ENCODE measurements at places on chromosomes 3 and 15.

- DNase-seq = peak; percentile 32
Measured at GRCh38 chr3:195187609-195188425, 83.1 kb downstream of the XXYLT1 start.

- DNase-seq = no peak
Measured at GRCh38 chr3:157151151-157151550, 8.8 kb downstream of the CCNL1 start.

DNA sequence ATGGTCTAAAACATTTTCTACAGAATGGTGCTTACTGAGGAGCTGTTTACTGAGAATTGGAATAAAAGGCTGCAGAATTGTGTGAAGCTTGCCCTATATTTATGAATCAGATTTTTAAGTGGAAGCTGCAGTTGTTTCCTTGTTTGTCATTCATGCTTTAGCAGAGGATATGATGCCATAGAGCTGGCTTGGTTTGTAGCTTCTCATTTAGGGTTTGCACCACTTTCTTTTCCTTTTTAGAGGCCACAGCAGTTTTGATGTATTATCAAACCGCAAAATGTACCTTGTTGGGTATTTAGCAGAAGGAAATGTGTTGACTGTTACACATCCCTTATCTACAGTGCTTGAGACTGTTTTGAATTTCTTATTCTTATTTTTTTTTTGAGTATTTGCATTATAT is 66.2 kb downstream of the RASA2 start:
- no peak for DNase-seq

DNA sequence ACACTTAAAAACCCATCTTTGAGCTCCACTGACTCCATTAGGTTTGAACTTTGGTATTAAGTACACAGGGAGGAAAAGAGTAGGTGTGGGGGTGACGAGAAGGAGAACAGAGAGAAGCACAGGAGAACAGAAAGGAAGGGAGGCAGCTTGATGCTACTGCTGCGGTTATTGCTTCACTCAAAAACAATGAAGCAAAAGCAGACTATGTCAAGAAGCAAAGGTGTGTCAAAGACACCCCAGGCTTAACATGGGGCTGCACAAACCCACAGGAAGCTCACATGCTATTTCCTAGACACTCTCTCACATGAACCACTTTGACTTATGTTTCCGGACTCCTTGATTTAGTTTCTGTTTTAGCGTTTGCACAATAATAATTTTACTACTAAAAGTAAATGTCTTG is 961.0 kb upstream of the CFAP20DC start:
- DNase-seq = no peak

DNA sequence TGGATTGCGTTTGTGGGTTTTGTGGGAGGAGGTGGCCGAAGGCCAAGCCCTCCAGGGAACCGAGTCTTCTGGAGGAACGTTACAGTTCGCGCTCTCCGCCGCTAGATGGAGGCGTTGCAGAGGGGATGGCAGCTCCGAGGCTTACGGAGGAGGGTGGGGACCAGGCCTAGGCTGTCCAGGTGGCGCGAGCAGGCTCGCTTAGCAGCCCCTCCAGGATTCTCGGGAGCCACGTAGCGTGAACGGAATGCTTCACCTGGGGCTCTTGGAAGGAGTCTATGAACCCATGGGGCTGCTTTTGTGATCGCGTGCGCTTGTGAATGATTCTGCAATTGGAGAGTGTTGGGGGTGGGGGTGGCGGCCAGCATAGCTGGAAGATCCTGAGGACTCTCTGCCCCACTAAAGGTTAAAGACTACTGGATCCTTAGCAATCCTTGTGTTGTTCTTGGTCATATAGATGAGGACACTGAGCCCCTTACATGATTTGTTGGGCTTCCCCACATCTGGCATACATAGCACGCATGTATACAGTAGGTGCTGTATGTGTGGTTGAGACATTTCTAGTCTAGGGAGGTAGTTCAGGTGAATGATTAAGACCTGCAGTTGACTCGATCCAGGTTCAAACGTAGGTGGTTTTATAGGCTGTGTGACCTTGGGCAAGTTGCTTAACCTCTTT is 25.7 kb downstream of the FAM3D start:
- peak; percentile 91 for DNase-seq

DNA sequence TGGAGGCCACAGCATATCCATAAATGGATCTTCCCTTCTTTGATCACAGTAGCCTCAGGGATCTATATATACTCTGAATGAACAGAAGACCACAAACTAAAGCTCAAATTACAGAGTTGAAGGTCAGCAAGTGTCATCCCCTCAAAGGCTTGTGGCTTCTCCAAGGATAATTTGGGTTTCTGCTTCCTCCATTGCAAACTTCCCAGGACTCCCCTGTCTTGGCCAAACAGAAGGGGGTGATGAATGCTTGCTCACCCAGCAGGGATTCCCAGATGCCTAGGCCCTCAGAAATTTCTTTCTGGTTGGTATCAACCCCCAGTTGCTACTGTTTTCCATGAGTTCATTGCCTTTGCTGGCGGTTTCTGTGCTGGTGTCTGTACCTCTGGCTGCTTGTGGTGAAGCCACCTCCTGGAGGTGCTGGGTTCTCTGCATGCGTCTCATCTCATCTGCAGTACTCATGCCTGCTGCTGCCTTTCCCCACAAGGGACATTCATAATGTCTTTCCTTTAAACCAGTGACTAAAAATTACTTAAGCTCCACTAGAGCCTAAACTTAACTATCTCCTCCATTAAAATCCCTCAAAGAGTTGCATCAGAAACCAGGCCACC is 17.7 kb downstream of the ENTPD3 start:
- DNase-seq = no peak

DNA sequence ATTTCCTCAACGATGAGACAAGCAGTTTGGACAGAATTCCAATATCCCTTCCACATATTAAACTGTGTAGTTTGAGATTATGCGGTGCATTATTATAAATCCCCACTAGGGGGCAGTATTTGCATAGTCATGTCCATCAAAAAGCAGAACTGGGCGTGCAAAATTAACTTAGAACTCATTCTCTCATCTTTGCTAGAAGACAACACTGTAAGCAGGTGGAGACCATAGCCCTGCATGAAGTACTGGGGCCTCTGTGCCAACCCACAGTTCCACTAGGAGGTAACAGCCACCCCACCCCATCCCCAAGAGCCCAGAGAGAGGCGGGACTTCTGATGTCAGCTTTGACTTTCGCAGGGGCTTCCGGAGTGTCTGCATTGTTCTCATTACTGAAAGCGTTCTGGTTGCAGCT is 106.6 kb upstream of the TMC3 start:
- DNase-seq = peak; percentile 96

DNA sequence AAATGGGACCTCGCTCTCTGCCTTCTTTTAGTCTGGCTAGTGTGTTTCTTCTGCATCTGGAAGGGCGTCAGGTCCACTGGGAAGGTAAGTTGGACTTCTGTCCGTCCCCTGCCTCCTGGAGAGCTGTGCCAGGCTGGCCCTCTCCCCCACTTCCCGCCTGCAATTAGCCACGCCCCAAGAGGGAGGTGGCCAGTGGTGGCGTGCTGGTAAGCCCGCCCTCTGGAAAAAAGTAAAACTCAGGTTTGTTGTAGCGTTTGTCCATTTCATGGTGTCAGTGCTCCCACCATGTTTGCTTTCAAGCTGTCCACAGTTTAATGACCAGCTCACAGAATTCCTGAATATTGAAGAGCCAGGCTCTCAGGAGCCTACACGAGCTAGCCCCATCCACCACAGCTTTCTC is 55.6 kb downstream of the SLC6A6 start:
- no peak for DNase-seq

DNA sequence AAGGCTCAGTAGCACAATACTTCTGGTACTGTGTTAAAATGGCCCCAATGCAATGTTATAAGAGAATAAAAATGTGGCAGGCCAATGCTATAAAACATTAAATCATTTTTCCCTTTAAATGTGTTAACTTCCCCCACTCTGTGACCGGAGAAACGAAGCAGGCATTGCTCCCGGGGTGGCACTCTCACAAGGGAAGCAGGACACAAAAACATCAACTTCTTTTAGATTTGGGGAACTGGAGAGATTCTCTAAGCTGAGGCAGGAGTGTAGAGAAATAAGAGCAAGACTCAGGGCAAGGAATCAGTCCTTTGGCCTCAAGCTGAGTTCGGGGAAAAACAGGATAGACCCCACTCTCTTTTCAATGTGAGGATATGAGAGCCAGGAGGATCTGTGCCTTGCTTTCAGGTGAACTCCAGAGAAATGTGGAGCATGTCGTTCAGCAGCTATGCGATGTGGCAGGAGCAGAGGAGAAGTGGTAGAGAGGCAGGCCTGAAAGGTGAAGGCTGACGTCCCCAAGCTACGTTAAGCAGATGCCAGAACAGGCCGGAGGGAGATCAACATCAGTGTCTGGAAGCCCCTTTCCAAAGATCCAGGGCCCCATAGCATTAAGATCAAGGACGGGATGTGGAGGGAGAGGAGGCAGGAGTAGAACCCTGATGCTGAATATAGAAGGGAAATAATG is 160.2 kb downstream of the PLD1 start:
- DNase-seq = no peak

DNA sequence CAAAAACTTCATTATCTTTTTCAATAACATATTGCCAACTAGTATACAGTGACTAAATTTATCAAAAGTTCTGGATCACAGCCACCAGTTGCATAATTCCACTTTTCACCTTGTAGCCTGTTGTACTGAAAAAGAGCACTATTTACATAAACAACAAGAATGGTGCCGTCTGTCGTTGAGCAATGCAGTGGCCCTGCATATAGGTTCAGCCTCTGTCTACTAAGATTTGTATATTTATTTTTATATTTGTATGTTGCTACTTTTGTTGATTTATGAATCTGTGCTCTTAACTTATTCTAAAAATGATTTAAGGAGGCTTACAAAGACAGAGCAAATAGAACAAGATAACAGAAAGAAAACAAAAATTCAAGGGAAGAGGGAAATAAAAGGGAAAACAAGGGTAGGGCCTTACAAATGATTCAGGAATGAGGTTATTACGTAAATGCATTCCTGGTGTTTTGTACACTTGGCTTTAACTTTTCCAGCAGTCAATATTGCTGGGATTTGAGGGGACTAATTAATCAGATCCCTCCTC is 257.6 kb upstream of the STT3B start:
- no peak for DNase-seq

DNA sequence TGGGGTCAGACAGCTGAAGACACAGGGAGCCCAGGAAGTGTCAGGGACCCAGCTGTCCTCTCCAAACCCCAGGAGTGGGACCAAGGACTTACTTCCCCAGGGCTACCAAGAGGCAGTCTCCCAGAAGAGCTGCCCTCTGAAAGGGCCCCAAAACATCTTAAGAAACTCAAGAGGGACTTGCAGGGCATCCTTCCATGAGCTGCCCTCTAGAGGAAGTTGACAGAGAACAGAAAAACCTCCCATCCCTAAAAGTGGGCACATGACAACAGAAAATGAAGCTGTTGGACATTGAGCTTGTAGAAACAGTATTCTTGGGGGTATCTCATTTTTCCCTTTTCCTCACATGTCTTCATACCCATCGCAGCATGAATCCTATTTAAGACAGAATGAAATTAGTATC is 58.9 kb downstream of the MECOM start:
- no peak for DNase-seq

- DNase-seq = no peak
Measured at GRCh38 chr3:122609798-122610559, 32.5 kb downstream of the PARP15 start.

DNA sequence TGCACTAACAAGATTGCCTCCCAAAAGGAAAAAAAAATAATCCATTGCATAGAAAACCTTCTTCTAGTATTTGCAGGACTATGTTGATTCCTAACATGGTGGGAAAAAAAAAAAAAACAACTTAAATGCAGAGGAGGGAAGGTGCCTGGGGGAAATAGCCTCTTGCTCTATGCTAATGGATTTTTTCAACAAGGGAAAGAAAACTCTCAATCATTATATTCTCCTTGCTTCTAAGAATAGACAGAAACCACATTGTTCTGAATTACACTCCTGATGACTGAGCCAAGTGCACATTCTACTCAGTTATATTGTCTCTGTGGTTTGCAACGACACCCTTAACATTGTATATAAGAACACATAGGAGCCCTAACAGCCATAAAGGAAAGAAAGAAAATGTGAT is 760.2 kb downstream of the NAALADL2 start:
- no peak for DNase-seq

GRCh38 chr15:20345401-20345958 is 196.1 kb downstream of the GOLGA6L6 start:
- no peak for DNase-seq

DNA sequence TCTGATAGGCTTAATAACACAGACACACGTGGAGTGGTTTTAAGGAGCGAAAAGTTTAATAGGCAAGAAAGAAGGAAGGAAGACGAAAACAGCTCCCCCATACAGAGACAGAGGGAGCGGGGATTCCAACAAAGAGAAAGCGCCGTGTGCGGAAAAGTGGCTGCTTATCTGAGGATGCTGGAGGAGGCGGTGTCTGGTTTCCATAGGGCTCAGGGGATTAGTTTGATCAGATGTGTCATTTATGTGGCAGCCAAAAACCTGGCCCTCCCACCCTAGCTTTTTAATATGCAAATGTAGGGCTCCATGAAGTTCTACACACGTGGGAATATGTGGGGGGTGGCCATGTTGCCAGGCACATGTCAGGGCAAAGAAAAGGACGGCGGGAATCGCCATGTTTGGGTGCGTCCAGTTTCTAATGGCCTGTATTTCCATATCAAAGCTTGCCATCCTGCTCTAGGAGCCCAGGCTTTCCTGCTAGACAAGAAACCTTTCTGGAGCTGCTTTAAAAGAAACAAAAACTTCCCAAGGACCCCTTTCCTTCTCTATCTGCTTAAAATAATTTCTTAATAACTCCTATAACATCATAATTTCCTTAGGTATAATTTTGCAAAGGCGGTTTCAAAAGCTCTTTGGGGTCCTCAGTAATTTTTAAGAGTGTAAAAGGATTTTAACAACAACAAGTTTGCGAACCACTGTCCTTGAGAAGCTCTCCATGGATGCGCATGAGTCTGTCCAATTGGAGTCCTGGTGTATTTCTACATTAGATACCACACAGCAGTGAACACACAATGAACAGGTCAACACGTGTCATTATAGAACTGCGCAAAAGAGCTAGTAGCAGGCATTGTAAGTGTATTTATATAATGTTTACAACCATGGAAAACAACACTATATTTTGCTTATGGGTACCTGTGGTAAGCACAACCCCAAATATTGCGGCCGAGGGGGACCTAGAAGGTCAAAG is 622 bp upstream of the ZNF589 start:
- DNase-seq = peak; percentile 36

DNA sequence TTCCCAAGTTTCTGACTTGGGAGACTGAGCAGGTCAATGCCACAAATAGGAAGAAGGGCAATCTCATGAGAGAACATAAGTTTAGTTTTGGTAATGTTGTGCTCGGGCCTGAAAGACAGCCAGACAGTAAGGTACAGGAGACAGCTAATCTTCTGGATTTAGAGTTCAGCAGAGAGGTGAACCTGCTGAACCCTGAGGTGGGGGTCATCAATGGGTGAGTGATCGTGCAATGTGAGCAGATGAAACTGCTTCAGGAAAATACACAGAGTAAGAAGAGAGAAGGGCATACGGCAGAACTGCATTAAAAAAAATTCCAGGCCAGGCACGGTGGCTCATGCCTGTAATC is 23.3 kb downstream of the RUBCN start:
- no peak for DNase-seq

GRCh38 chr3:117526470-117527079 is 817.0 kb downstream of the TUSC7 start:
- peak; percentile 70 for DNase-seq

GRCh38 chr15:94175420-94175819 is 55.9 kb upstream of the MCTP2 start:
- no peak for DNase-seq

- DNase-seq = peak; percentile 58
Measured at GRCh38 chr3:192373586-192373985, 353.8 kb downstream of the FGF12 start.
